AG20443 (cell line): ENCODE measurements at places on chromosomes 1 and 21.

GRCh38 chr1:161390559-161390858, 22.8 kb upstream of the CFAP126 start:
- no peak for DNase-seq

DNA sequence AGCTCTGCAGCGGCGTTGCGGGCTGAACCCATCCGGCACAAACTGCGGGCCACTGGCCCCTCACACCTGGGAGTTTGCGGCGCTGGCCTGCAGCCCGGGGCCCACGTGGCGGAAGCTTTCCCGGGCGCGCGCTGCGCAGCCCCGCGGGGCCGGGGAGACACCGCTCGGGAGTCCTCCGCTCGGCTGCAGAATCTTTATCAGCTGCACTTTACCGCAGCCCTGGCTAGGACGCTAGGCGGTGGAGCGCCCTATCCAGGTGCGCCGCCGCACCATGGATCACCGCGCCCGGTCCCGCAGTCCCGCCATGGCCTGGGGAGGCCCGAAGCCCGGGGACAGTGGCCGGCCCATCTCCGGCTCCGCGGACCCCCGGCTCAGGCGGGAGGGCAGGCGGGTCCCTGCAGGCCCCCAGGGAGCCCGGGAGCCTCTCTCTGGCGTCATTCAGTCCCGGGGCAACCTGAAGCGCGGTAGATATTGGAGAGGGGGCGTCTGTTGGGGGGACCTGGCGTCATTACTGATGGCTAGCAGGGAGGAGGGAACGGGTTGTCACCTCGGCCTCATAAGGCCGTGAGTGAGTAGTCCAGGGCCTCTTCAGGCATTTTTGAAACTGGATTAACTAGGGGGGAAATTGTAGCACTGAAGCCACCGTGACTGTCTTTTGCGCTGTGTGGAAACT, 5.7 kb upstream of the OLIG2 start:
- DNase-seq = no peak

DNA sequence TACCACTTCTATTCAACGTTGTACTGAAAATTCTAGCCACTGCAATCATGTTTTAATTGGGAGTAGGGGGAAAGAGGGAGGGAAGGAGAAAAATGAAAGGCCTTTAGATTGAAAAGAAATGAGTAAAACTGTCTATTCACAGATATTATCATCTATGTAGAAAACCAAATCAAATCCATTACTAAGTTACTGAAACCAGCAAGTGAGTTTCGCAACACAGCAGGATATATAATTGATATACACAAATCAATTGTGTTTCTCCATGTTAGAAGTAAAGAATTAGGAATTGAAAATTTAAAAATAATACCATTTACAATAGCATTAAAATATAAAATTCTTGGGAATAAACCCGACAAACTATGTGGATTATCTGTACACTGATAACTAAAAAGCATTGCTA, 19.2 kb downstream of the SFT2D2 start:
- no peak for DNase-seq

- peak; percentile 73 for DNase-seq
These were observed 13.5 kb upstream of the ADAMTSL4 start for GRCh38 chr1:150535511-150536287.

DNA sequence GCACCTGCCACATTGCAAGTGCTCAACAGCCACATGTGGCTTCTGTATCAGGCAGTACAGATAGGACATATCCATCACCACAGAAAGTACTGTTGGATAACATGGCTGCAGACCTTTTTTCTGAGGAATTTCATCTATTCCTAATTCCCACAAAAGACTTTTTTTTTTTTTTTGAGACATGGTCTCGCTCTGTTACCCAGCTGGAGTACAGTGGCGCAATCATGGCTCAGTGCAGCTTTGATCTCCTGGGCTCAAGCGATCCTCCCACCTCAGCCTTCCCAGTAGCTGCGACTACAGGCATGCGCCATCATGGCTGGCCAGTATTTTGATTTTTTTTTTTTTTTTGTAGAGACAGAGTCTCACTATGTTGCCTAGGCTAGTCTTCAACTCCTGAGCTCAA, 33.3 kb downstream of the YARS1 start:
- no peak for DNase-seq

DNA sequence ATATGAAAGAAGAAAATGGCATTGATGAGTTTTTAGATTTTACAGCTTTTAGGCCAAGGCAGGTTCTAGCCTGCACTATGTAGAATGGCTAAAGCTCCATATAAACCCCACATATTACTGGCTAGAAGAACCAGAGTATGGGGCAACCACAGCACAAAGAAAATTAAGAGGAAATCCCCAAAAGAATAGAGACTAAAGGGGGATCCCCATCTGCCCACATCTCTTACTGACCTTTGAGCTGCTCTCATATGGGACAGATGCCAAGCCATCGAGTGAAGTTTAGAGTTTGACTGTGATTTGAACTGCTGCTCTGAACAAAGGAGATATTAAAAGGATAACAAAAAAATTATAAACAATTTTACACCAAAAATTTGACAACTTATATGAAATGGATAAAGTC, 102.2 kb upstream of the HAO2 start:
- no peak for DNase-seq

DNA sequence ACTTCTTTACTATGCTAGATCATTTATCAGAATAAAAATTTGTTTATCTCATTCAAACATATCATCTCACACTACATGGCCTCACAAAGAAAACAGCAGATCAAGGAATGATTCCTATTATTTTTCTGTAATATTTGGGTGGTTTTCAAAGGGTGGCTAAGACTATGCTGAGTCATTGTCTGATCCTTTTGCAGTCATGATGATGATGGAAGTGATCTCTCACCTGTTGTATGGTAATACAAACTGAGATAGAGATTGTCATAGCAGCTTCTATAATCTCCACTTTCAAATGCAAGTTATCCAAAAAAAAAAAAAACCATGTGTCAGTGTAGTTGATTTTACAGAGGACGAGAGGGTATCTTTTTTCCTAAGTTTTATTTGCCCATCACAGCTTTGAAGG, 37.2 kb upstream of the GBP5 start:
- DNase-seq = no peak

DNA sequence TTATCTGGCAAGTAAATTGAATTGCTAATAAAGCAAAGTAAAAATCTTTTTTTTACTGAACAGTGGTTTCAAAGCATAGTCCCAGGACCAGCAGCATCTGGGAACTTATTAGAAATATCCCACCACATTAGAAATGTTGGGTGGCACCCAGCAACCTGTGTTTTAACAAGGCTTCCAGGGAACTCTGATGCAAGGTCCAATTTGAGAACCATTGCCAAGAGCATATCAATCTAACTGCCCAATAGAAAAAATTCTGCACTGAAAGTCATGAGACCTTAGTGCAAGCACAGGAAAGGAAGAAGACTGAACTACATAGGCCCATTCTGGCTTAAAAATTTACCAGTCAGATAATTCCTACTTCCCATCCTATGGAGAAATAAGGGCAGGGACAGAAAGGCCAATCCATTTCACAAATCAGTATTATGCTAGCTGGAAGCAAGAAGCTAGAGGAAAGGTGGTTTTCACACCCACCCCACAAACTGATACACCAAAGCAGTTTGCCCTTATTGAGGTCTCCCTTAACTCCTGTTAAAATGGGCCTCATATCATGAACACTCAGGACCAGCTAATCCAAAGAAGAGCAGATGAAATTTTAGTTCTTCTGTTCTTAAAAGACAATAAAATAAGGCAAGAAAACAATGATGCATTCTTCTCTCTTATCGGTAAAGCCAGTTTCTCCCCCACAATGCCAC, 17.5 kb upstream of the C1orf105 start:
- DNase-seq = no peak

DNA sequence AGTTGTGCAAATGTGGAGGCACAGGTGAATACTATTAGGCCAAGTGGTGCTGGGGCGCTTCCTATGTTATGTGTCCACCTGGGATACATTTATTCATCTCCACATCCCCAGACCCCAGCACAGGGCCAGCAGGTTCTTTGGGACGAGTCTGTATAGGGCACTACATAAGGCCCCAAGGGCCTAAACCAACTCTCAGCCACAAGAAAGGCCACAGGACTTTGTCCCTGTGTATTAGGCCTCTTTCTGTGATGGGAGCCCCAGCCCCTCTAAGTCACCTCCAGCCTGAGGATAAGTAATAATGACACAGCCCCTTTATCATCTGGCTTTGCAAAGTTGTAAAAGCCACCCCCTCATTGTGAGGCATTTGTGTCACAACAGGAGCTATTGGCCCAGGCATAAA, 79.2 kb upstream of the CD1D start:
- no peak for DNase-seq

DNA sequence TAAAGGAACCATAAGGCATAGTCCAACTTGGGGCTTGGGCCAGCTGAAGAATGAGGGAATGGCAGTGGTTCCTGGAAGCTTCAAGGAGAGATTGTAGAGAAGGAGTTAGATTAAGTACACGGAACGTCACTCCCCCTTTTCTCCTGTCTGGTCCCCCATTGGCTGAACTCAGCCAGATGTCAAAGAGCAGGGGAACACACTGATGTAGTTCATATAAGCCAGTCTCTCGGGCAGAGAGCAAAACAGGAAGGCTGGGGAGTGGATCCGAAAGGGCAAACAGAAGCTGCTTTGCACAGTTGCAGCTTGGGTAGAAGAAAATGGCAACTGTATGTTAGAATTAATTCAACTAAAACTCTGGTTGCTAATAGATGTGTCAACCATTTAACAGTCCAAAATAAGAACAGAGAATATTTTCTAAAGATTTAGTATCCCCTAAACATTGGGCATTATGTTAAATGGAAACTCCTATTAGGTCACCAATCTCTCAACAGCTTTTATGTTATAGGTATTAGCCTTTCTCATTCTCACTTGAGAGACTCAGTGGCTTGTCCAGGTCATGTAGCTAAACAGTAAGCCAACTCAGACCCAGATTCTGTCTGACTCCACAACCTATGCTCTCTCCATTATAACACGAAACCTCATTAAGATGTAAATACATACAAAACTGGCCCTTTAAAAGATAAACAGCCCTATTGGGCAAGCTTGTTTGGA, 600.7 kb upstream of the USP24 start:
- no peak for DNase-seq

- no peak for DNase-seq
These were observed 2.2 kb downstream of the TMEM54 start for GRCh38 chr1:32898958-32899357.

GRCh38 chr1:203267347-203267846, 37.9 kb upstream of the BTG2 start:
- peak; percentile 94 for DNase-seq

GRCh38 chr1:239262538-239262937, 123.8 kb upstream of the CHRM3 start:
- DNase-seq = no peak

DNA sequence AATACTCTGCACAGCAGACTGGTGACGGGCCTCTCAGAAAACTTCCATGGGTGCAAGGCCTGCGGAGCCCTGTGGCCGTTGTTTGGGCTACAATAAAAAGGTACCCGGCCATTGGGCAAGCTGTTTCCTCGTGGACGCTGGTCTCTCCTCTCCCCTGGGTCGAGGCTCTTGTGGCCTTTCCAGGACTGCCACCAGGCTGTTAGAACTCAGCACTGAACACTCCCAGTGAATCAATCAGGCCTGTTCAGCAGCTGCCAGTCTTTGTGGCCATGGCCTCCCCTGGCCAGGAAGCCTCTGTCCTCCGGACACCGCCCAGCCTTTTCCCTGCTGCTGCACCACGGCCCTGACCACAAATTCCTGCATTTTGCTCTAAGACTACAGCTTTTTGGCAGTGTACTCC, 33.0 kb upstream of the ACTRT2 start:
- no peak for DNase-seq

DNA sequence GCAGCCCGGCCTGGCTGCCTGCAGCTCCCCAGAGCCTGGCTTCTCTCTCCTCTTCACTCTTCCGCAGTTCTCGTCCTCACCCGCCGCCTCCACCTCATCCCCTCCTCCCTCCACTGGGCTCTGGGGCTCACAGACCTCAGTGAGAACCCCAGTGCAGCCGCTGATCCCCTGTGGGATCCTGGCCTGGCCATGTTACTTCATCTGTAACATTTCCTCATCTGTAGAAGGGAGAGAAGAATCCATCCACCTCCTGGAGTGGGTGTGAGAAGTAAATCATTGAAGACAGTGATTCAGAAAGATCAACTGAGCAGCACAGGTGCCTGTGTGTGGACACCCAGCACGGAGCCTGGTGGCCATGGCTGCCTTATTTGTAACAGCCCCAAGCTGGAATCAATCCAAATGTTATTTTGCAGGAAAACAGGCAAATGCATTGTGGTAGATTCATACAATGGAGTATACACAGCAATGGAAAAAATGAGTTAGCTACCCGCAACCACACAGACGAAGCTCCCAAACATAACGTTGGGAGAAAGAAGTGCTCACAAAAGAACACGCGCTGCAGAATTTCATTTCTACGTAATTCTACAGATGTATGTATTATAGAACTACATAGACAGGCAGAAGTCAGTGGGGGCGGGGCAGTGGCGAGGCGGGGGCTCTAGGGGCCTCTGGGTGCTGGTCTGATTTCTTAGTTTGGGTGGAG, 8.7 kb downstream of the LAPTM5 start:
- no peak for DNase-seq

GRCh38 chr1:4447778-4448420, 206.5 kb upstream of the AJAP1 start:
- DNase-seq = no peak

- no peak for DNase-seq
These were observed 6.8 kb downstream of the BACH1 start for GRCh38 chr21:29305561-29305960.

DNA sequence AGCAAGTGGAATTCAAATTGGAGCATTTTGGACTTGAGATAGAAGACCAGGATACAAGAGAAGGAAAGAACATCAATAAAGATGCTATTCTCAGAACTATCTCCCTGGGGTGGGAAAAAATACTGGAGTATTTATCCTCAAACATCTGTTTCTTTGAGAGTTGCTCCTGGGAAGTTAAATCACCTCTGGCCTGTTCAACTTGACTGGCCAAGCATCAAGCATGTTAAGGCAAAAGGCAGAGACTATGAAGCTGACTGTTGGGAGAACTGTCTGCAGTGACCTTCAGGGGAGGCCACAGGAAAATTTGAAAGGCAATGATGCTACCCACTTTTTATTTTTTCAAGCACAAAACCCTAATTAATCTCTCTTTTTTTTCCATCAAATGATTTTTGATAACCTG, 239.0 kb downstream of the NTNG1 start:
- no peak for DNase-seq

GRCh38 chr1:165629848-165630628, 996 bp upstream of the MGST3 start:
- no peak for DNase-seq

- DNase-seq = no peak
These were observed 5.9 kb downstream of the SMG7 start for GRCh38 chr1:183477986-183478781.

GRCh38 chr1:182118851-182119250, 57.3 kb upstream of the ZNF648 start:
- DNase-seq = no peak

GRCh38 chr21:35538386-35538785, 489.3 kb upstream of the RUNX1 start:
- no peak for DNase-seq

DNA sequence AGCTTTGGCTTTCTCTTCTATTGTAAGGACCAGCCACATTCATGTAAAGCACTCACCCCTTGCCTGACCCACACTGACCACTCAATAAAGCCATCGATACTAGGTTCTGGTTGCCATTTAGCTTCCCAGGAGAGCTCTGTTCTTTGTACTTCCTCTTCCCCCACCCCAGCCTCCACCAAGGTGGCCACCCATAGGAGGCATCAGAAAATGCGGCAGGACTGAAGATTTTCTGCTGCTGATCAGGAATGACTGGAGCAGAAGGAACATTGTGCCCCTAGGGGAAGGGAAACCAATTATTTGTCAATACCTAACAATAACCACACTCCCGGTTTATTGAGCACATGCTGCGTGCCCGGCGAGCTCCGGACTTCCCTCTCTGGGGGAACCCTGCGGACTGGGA, 5.2 kb upstream of the SMIM12 start:
- no peak for DNase-seq
